ENCODE measurements at places on chromosomes 1 and 21.
A peak's percentile ranks its signal among the peaks of the same experiment; 100 is the strongest.

- no peak for DNase-seq
These were observed 52.1 kb upstream of the ADARB1 start for GRCh38 chr21:45022348-45022675.

- DNase-seq = no peak
These were observed 144.1 kb upstream of the ERRFI1 start for GRCh38 chr1:8170059-8170835.

- DNase-seq = peak; percentile 80
These were observed 28.4 kb upstream of the TMEM125 start for GRCh38 chr1:43241413-43241836.

DNA sequence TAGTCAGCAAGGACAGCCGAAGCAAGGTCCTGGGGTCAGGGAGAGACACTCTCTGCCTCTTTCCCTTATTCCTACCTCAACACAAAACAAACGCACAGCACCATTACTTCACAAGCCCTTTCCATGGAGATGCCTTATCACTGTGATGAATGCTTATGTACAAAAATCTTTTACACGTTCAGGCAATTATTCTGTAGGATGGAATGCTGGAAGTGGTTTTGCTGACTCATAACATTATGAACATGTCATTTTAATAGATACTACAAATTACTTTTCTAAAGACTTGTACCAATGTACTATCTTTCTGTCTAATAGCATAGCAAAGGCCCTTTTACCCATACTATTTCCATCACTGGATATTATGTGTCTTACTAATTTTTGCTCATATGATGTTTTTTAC lies 98.4 kb downstream of the TTLL7 start:
- DNase-seq = peak; percentile 79

- no peak for DNase-seq
These were observed 3.2 kb downstream of the HAO2 start for GRCh38 chr1:119371815-119372214.

GRCh38 chr1:42172381-42173133 lies 8.0 kb upstream of the GUCA2A start:
- no peak for DNase-seq

DNA sequence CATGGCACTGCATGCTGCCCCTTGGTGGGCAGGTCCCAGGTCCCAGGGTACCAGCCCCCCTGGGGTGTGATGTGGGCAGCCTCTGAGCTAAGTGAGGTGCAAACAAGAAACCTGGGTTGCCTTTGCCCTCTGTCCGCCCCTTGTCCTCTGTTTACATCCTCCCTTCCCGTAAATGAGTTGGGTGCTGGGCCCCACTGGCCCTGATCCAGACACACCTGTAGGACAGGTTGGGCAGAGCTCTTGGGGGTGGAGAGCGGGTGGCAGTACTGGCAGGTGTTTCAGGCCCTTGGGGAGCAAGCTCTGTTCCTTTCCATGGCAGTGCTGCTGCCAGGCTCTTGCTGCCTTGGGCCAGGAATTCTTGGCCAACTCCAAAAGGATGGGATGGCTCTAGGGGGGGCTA lies 35.8 kb downstream of the ELF3 start:
- no peak for DNase-seq

DNA sequence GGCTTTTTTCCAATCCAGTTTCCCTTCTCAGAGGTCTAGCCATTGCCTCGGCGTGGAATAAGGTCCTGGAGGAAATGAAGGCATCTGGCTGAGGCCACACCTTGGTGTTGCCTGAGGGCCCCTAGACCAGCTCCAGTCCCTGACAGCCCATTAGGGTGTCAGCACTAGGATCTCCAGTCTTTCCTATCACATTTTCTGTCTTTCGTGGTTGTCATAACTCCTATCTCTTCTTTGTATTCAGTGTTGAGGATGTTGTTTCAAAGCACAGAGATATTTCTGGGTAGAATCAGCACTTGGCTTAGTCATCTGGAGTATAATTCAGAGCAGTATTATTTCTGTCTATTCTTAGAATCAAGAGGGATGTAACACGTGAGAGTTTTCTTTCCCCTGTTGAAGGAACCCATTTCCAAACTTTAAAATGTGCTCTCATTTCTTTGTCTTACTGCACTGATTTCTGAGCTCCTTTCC lies 844.3 kb downstream of the KCNT2 start:
- DNase-seq = no peak

GRCh38 chr21:45845063-45845769 lies 136.4 kb upstream of the COL6A1 start:
- no peak for DNase-seq

- DNase-seq = no peak
These were observed 118.3 kb upstream of the ATP1A1 start for GRCh38 chr1:116254776-116255175.

DNA sequence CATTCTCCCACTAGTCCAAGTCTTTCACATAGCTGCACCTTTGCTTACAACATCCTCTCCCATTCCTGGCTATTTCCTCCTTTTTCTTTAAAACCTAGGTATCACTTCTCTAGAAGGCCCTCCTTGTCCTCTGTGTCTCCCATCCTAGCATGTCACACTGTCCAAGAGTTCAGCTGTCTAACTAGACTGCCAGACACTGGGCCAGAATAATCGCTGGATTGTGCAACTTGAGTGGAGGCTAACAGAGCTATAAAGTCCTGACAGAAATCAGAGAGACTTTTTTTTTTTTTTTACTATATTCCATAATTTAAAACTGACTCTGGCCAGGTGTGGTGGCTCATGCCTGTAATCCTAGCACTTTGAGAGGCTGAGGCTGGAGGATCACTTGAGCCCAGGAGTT lies 4.2 kb upstream of the ANGPTL7 start:
- DNase-seq = no peak

- no peak for DNase-seq
These were observed 9.5 kb upstream of the PLEKHM2 start for GRCh38 chr1:15674386-15675159.

DNA sequence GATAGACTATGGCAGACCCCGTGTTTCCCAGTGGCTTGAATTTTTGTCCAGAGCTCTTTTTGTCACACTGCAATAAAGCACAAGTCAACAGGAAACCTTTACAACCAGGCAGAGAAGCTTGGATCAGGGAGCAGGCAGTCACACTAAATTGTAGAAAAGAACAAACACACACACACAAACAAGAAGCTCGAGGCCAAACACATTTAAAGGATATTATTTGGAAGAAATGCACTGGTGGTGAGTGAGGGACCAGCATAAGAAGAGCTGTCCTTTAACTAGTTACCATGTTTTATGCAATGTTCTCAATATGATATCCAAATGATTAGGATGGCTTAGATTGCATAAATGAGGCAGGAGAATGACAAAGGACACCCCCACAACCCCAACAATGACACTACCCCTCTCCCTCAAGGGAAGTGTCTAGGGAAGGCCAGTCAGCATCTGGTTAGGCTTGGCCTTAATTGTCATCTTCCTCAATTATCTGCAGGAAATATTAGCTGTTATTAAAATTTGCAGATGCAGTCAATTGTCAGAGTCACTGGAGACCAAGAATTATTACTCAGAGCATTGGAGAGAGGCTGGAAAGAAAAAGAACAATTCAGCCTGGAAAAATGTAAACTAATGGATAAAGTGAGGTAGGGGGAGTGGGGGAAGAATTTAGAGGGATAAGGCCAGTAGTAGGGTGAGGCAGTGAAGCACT lies 35.3 kb downstream of the DDR2 start:
- no peak for DNase-seq

- no peak for DNase-seq
These were observed 263.8 kb downstream of the KCNT2 start for GRCh38 chr1:196344453-196344852.

- peak; percentile 88 for DNase-seq
These were observed 35.8 kb downstream of the SLC2A1 start for GRCh38 chr1:42922687-42923366.

DNA sequence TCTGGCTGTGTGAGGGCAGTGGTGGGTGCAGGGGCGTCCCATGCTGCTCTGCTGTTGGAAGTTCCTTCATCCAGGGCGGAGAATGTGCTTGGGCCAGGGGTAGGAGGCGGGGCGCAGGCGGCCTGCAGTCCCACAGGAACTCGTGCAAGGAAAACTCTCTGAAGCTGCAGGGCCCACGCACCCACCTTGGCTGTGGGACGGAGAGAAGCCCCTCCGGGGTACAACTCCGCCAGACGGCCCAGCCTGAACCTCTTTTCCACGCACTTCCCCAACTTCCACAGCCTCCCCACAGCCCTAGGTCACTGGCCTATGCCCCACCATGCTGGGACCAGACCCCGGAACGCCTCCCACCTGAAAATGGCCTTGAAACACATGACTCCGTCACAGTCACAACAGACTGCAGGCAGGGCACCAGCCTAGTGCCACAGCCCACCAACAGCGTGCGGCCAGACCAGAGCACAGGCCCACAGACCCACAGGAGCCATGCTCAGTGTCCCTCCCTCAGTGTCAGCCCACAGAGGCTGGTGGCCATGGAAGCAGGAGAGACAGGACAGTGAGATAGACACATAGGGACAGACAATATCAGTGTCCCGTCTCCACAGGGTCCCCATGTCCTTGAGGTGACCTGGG lies 47.8 kb downstream of the WNT9A start:
- no peak for DNase-seq

GRCh38 chr1:12177999-12178441 lies 11.2 kb downstream of the TNFRSF1B start:
- peak; percentile 90 for DNase-seq

DNA sequence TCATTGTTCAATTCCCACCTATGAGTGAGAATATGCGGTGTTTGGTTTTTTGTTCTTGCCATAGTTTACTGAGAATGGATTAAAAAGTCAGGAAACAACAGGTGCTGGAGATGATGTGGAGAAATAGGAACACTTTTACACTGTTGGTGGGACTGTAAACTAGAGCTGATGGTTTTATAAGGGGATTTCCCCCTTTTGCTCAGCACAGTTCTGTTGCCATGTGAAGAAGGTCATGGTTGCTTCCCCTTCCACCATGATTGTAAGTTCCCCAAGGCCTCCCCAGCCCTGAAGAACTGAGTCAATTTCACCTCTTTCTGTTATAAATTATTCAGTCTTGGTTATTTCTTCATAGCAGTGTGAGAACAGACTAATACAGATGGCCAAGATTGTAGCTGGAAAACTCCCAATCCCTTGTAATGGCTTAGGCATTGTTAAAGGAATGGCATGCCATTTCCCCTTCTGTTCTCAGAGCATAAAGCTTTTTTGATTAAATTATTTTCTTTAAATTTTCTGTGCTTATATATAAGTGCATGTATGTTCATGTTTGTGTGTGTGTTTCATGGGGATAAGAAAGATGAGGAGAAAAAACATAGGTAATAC lies 144.8 kb downstream of the BACH1 start:
- no peak for DNase-seq

- no peak for DNase-seq
These were observed 386.5 kb upstream of the ST6GALNAC5 start for GRCh38 chr1:76480827-76481226.

- no peak for DNase-seq
These were observed 663 bp downstream of the ATP13A2 start for GRCh38 chr1:17011092-17011438.

DNA sequence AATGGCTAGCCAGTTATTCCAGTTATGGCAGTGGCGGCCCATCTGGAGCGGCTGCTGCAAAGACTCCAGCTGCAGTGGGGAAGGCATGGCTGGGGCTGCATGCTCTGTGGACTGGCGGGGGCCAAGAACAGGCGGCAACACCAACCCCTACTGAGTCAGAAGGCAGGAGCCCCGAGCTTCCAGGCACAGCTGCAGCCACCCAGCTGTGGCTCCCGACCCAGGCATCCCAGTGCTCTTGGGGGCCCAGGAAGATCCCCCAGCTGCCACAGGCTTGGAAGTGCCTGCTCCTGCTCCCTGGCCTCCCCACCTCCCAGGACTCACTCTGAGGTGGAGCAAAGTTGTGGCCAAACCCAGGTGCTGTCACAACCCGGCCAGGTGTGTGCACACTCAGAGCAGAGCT lies 317.0 kb upstream of the RRP15 start:
- DNase-seq = no peak

DNA sequence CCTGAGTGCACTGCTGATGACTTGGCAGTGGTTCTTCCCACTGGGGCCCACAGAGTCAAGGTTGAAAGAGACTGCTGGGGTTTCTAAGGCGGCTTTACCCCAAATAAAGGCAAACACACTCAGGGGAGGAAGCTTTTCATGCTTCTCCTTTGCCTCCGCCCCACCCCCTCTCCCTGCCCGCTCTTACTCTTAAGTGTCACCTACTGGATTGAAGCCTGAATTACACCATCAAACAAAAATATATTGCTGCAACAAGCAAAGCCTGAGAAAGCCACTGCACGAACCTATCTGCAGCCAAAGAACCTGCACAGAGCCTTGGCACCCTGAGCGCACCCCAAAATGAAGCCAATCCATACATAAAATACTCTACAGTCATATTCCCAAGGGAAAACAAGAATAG lies 63.1 kb downstream of the PTGFR start:
- DNase-seq = peak; percentile 46

- no peak for DNase-seq
These were observed 120.6 kb downstream of the FASLG start for GRCh38 chr1:172779491-172779890.

DNA sequence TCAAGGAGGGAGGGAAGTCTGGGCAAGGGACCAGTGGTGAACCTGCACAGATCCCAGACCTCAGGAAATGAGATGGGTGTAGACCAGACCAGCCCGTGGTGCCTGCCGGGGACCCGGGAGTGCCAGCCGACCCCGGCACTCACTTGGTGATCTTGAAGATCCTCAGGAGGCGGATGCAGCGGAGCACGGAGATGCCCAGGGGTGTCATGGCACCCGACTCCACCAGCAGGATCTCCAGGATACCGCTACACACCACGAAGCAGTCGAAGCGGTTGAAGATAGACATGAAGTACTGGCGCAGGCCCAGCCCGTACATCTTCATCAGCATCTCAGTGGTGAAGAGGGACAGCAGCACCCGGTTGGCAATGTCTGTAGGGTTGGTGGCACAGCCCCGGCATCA lies 34.5 kb downstream of the CACNA1S start:
- DNase-seq = no peak

GRCh38 chr1:9294405-9294773 lies 1.7 kb downstream of the SPSB1 start:
- peak; percentile 94 for DNase-seq

- no peak for DNase-seq
These were observed 225.9 kb downstream of the PTPRC start for GRCh38 chr1:198864695-198865094.

DNA sequence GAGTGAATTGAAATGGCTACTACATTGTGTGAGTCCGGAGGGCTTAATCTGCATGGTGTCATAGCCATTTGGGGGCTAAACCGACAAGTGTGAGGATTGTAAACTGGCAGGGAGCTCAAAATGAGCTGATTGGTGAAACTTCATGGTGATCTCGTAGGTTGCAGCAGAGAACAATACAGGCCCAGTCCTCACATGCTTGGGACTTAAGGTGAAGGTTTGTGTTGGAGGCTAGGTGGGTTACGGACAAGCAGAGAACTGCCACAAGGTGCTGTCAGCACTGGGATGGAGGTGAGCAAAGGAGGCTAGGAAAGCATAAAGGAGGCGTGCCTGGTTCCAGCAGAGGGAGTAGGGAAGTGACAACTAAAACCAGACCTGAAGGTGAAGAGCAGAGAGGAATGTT lies 9.4 kb downstream of the PGM1 start:
- no peak for DNase-seq

DNA sequence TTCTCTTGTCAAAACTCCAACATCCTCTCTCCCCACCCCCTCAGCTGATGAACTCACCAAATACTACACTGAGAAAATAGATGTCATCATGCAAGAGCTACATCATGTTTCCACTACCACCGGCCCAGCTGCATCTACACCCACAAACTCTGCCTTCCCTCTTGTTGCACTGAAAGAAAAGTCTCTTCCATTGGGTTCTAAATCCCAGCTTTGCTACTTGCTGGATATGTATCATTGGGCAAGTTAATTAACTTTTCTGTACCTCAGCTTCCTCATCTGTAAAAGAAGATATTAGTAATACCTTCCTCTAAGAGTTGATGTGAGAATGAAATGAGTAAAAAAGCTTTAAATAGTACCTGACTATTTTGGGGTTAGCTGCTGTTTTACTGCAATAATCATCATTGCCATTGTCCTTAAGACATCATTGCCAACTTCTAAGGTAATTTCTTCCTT lies 108.6 kb downstream of the OLFML2B start:
- DNase-seq = no peak
